ENCODE measurements at places on chromosomes 4 and X.

DNA sequence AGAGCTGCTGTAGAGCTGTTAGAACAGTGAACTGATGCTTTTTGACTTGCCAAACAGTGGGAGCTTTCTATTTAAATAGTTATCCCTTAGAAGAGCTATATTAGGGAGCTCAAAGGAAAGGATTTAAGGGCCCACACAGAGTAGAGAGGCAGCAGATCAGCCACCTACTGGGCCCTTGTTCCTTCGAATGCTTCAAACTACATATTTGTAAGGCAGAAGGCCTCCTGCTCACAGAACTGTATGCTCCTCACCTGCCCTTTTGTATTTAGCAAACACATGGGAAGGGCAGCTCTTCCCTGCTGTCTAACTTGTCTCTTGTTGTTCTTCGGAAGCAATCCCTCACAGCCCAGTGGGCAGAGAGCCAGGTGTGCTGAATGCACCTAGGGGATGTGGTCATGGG lies 38.0 kb downstream of the IL1RAPL1 start:
- DNase-seq = no peak

GRCh38 chr4:7924570-7924969 lies 15.1 kb downstream of the AFAP1 start:
- DNase-seq = no peak

- DNase-seq = no peak
These were observed 502.5 kb downstream of the SPRY1 start for GRCh38 chr4:123898946-123899666.

DNA sequence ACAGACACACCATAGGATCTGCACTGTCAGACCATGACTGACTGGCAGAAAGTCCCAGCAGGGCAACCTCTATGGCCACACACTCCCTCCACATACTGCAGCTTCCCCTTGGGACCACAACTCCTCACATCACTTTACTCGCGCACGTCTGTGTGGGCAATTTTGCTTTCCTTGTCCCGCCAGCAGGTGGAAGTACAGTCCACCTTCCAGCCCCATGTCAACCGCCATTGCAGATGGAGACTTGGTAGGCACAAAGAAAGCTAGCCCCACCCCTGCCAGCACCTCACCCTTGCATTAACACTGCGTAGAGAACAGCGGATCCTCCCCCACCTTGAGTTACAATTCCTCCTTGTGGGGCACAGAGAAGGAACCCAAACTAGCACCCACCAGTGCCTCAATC lies 74.4 kb upstream of the NAP1L2 start:
- DNase-seq = no peak

DNA sequence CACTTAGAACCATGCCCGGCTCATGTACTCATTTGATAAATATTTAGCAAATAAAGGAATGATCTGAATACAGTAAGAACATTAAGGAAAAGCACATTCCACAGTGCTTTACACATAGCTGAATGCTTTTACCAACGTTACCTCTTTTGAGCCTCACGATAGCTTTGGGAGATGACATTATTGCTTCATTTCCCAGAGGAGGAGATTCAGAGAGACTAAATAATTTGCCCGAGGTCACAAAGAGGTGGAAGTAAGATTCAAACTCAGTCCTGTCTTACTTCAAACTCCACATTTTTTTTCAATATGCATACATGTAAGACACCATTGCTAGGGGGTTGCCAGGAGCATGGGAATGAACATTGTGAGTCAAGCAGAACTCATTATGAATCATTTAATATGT lies 538.5 kb downstream of the BCOR start:
- no peak for DNase-seq

DNA sequence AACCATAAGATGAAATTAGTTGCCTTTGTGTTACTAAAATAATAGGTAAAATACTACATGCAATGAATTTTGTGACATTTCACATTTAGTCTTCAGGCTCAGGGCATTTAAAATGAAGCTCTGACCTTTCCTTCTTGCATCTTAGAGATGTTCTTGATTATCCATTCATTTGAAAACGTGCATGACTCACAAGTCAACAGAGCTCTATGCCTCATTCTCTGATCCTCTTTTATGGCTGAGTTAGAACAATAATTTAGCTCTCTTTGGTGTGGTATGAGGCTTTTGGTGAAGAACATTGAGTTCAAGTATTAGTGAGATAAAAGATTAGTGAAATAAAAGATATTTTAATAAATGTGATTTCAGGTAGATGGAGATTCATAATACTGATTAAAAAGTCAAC lies 66.5 kb downstream of the TIGD2 start:
- DNase-seq = no peak

DNA sequence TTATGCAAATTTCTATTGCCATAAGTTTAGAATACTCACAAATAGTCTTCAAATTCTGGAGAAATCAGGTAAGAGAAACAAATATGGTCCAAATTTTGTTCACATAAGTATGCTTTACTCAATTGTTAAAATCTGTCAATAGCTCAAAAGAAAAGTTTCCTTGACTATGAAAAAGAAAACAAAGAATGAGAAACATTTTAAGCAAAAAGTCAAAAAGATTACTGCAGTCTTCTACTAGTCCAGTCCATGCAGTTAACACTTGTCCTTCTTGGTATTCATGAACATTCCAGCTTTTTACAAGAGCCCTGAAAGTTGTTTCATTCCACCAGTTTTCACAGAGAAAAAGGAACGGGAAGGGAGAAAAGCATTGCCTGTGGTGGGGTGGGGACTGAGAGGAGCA lies 54.7 kb upstream of the ZXDA start:
- no peak for DNase-seq

DNA sequence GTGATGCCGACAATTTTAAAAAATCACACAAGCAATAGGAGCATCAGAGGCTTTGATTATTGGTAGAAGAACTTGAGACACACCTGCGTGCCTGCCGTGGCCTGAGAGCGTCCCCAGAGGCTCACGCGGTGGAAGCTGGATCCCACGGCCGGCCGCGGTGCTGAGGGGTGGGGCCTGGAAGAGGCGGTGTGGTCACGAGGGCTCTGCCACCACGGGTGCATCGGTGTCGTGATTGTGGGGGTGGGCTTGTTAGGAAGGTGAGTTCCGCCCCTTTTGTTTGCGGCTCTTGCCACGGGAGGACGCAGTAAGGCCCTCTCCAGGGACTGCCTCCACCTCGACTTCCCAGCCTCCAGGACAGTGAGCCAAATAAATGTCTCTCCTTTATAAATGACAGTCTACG lies 77.2 kb upstream of the ADRA2C start:
- peak; percentile 2 for DNase-seq

DNA sequence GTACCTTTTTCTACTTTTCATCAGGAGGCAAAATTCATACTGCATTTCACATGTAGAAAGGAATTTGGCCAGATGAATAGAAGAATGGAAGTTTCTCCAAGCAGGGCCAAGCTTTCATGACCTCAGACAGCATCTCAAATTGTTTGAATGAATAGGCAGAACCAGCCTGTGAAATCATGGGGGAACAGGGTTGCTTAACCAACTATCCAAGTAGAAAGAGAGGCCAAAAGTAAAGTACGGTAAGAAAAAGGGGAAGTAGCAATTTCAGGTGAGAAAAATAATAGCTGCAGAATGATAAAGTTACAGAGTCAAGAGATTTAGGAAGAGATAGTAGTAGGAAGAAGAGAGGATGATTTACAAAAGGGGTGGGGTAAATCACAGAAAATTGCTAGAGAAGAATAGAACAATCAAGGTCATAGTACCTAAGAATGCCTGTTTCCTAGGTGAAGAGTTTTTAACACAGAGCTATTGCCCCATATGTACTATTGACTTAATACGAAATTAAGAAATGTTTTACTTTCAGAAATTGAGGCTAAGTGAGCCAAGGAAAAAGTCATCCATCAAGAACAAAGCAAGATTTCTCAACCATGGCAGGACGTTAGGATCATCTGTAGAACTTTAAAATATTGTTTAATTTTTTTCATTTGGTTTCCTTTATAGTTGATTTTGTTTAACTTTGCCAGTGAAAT lies 177.1 kb upstream of the TET2 start:
- DNase-seq = no peak

DNA sequence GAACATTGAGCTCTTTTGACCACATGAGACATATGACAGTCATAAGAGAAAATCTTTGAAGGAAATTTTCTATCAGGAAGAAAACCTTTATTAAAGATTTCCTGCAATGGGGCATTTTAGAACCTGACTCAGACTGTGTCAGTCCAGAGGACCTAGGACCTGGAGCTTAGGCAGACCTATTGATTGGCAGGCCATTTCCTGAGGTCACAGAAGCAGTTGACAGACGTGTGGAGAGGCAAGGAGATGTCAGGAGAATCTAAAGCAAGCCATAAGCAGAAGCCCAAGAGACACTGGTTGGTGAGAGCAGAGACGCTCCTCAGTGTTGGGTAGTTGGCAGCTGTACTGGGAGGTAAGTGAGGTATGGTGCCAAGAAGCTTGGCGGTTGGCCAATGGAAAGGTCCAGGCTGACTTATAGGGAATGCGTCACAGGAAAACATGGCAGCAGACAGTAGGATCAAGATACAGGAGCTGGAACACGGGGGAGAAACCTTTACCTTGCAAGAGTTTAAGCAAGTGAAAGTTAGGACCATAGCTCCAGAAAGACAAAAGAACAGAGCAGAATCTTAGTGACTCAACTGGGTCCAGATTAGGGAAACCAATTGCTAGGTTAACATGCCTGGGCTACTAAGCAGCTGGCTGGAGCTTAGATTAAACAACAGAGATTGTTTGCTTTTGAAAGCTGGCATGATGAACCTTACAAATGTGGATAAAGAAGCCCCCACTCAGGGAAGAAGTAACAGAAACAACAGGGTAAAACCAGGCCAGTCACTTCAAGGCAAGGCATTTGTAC lies 18.6 kb downstream of the PALLD start:
- DNase-seq = no peak

- DNase-seq = no peak
These were observed 56.6 kb upstream of the BCOR start for GRCh38 chrX:40154250-40154852.

- no peak for DNase-seq
These were observed 99.6 kb downstream of the CEP135 start for GRCh38 chr4:56048383-56048701.

- peak; percentile 73 for DNase-seq
These were observed 56.6 kb downstream of the GPR143 start for GRCh38 chrX:9708923-9709553.

- DNase-seq = no peak
These were observed 1.4 kb downstream of the DCX start for GRCh38 chrX:111410590-111411078.

DNA sequence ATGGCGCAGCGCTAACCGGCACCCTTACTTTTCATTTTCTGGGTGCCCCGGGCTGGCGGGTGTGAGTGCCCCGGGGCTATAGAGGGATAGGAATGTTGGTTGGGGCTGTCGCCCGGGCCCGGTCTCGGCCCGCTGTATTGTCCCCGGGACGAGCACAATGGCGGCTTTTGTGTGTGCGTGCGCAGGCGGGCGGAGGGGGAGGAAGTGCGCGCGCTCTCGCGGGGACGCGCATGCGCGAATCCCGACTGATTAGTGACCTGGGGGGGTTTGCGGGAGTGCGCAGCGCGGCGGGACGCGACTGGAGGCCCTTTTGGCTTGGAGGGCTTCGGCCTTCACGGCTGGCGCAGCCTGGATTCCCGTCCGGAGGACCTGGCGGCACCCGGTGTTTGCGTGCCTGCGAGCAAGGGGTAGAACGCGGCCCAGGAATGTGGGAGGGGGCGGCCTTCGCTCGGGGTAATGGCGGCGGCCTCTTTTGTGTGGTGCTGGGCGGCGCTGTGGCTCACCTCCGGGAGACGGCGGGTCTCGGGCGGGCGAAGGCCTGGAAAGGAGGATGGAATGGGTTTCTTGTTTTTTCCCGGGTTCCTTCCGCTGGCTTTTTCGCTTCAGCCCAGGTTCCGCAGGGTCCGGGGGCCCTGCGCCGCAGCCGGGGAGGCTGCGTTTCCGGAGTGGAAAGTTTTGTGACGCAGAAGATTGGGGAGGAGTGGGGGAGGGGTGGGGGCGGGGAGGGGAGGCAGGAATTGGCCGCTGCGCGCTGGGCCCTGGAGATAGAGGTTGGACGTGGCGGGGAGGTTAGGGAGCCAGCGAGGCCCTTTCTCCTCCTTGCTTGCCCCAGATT lies 618 bp downstream of the DDX3X start:
- DNase-seq = peak; percentile 57

DNA sequence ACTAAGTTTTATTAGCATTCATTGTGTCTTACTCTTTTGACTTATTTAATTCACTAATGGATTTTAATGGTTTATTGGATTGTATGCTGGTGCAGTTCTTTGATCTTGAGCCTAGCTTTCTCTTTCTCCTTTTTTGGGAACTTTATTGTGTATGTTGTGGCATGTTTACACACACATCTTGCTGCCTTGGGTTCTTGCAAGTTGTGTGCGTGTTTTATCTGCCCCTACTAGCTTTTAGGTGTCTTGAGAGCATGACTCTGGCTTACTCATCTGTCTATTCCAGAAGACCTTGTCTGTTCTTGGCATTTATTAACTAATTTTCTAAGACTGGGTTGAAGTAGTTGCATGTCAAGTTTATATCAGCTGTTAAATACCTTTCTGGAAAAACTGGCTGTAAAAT lies 2.7 kb downstream of the TMEM165 start:
- DNase-seq = no peak

- no peak for DNase-seq
These were observed 626.6 kb downstream of the MID1IP1 start for GRCh38 chrX:39427906-39428305.

DNA sequence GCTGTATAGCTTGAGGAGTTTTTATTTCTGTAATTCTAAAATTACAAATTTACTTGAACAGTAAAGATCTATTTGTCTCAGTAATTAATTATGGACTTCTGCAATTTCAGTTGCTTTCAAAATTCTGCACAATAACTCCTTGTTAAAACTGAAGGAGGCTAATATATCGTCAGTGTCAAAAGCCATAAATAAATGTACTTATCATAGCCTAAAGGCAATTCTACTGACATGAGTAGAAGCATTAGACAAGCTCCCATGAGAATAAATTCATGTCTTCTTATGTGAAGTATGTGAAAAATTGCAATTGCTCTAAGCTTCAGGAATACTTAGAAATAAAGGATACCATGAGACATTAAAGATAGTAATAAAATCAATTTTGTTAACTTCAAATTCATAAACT lies 381.2 kb upstream of the PCDH10 start:
- no peak for DNase-seq

- no peak for DNase-seq
These were observed 294.1 kb downstream of the STIM2 start for GRCh38 chr4:27154706-27155105.

DNA sequence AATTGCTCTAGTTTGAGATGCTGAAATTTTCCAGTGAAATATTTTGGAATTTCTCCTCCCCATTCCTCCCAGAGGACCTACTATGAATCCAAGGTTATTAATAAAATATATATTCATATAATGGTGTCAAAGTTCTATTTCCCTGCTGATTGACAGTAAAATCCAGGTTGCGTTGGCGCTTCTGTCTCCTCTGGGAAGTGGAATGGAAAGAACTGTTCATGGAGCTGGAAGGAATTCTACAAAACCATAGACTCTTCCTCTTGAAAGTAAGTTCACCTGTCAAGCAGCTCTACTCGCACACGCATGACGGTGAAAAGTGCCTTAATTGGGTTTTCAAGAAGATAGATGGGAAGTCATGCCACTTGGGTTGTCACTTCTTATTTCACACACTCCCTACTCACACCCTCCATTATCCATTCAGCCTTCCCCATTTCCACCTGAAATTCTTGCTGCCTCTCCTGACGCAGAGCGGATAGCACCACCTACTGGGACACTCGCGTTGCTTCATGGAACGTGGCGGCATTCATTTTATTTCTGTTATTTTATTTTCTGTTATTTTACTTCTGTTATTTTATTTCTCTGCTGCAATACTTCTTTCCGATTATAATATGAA lies 351.6 kb downstream of the NLGN4X start:
- no peak for DNase-seq

GRCh38 chr4:153258750-153259149 lies 54.5 kb downstream of the TRIM2 start:
- no peak for DNase-seq
